ENCODE measurements at places on chromosomes 7 and 10.

GRCh38 chr7:151819866-151820265 lies 57.0 kb downstream of the PRKAG2 start:
- DNase-seq = no peak

GRCh38 chr7:5429253-5429856 lies 5.7 kb upstream of the TNRC18 start:
- DNase-seq = no peak

- DNase-seq = no peak
These were observed 130.7 kb upstream of the ZMIZ1 start for GRCh38 chr10:78937800-78938694.

DNA sequence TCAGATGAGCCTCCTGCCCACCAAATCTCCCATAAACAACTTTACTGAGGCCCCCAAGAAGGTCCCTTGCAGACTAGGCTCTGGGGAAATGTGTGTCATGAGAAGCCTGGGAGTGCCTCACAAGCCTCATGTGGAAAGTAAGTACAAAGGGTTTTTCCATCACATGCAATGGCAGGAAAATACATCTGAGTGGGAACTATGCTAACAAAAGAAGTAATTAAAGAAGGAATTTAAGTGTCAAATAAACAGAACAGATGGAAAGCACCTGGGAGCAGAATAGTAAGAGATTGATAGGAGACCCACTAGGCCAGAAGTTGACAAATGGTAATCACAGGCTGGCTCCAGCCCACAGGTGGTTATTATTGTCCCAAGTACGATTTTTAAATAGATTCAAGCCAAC lies 20.5 kb downstream of the GSAP start:
- no peak for DNase-seq

GRCh38 chr7:91949221-91950009 lies 8.8 kb downstream of the AKAP9 start:
- no peak for DNase-seq

DNA sequence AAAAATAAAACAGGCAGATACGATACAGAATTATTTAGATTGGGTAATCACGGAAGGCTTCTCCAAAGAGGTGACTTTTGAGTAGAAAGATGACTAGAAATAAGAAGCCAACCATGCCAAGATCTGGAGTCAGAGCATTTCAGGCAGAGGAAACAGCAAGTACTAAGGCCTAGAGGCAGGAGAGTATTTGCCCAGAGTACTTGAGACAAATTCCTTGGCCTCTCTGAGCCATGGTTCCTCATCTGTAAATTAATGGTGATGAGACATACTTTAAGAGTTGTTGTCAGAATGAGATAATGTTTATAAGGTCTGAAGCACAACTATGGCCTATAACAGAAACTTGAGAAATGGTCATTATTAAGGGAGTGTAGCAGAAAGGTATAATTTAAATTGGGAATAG lies 15.8 kb upstream of the GPR37 start:
- DNase-seq = no peak

DNA sequence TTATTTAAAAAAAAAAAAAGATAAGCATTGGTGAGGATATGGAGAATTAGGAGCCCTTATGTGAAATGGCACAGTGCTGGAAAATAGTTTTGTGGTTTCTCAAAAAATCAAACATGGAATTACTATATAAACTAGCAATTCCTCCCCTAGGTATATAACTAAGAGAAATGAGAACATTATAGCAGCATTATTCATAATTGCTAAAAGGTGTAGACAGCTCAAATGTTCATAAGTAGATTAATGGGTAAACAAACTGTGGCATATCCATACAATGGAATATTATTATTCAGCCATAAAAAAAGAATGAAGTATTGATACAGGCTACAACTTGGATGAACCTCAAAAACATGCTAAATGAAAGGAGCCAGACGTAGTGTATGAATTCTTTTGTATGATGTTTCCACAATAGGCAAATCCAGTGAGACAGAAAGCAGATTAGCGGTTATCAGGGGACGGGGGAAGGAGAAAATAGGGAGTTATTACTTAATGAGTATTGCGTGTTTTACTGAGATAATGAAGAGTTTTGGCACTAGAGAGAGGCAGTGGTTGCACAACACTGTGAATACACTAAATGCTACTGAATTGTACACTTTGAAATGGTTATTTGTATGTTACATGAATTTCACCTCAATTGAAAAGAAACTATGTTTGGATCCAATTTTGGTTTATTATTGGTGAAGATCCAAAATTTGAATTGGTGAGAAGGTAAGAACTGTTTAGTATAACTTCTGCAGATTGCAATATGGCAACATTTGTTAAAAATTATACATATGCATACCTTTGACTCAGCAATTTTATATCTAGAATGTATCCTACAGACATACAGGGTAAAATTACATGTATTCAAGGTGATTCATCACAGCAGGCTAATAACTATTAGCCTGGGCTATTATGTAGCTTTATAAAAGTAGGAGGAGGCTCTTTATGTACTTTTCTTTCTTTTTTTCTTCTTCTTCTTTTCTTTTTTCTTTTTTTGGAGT lies 69.7 kb downstream of the VCL start:
- DNase-seq = no peak

DNA sequence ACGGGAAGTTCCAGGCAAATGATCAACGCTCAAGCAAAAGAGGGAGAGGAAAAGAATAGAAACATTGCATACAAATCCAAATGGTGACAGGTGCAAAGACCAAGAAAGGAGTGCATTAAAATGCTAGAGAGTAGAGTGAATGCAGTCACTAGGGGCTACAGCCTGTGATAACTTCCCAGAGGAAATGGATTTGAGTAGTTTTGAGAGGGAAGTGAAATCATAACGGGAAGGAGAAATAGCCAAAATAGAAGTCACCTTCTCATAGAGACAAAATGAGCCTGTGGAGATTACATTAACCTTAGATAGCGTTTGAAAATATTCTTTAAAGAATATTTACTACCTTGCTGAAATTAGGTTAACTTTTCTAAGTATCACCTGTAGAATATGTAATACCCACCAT lies 26.5 kb downstream of the NUP42 start:
- no peak for DNase-seq

GRCh38 chr7:110186334-110186733 lies 904.6 kb upstream of the LRRN3 start:
- no peak for DNase-seq

- DNase-seq = no peak
These were observed 795.5 kb downstream of the TNS3 start for GRCh38 chr7:46786221-46786954.

DNA sequence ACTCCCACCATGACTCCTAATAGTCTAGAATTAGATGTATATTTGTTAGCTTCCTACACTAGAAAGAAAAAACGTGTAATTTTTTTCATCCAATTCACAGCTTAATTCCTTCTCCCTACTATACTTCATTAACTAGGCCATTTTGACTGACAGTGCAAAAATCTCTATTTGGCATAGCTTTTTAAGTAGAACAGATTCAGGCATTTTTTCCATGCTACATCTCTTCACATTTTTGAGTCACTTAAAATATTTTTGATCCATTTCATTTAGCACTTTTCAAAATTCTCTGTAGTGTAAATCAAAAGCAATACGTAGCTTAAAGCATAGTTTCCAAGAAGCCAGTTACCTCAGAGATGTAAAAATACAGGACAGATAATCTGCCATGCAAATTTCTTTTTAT lies 391.1 kb upstream of the NPVF start:
- no peak for DNase-seq

- peak; percentile 47 for DNase-seq
These were observed 570 bp upstream of the PRTFDC1 start for GRCh38 chr10:24952707-24953645.

- DNase-seq = no peak
These were observed 19.3 kb upstream of the TSPAN13 start for GRCh38 chr7:16734148-16734726.

DNA sequence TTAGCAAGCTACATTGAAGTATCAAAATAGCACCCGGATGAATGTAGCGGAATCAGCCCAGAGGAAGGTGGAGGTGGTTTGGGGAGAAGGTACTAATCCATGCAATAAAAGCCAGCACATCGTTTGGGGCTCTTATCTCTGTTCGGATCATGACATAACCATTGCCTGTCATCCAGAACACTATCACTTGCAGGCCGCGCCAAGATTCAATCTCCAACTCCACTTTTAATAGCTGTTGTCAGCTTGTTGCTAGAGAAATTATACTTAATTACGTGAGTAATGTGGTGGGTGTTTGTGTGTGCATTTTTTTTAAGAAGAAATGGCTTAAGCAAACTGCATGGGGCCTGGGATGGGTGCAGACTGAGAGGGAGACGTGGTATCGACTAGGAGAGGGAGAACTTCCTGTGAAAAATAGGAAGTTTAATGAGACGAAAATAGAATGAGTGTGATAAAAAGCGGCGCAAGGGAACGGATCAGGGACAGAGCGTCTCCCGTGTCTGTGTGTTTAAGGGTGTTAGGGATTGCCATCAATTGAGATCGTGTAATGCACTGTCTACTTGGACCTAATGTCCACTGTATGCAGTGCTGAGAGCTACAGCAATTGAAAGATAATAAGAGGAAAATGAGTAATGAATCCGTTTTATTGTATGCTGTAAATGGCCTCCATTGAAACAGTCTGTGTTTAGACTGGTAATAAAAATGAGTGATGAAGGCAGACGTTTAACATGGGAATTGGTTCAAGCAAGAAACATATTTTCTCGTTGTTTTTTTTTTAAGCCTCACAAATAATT lies 27.6 kb upstream of the SFMBT2 start:
- no peak for DNase-seq

- DNase-seq = no peak
These were observed 66.2 kb upstream of the RHEB start for GRCh38 chr7:151585744-151586393.

- DNase-seq = no peak
These were observed 11.5 kb downstream of the TPK1 start for GRCh38 chr7:144824360-144824759.

DNA sequence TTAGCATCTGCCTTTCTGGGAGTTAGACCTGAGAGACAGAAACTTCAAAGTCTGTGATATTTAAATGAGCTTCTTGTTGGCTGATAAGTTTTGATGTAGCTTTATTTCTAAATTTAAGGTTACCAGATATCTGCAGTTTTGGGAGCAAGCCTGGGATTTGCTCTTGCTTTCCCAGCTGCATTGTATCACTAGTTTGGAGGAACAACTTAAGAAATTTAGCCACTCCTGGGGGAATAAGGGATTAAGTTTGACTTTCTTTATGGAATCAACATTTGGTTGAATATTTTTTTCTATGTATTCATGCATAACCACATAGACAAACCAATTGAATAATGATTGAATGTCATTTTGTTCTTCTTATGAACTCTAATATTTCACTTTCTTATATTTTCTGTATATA lies 178.6 kb downstream of the POLR1F start:
- DNase-seq = no peak

DNA sequence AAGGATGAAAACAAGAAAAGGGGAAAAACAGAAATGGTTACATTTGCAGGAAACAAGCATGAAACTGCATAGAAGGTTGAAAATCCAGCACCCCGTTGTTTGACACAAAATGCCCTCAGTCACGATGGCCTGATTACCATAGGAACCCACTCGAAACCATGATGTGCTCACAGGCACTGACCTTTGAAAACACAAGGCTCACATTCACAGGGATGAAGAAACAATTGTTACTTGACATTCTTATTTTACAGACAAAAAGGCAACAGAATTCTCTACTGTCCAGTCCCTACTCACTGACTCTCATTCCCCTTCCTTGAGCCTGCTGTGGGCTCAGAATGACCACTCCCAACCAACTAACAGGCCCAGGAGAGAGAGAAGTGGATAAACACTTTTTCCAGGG lies 131.4 kb upstream of the PDLIM1 start:
- DNase-seq = no peak

- DNase-seq = no peak
These were observed 41.1 kb downstream of the C10orf120 start for GRCh38 chr10:122658356-122659049.

DNA sequence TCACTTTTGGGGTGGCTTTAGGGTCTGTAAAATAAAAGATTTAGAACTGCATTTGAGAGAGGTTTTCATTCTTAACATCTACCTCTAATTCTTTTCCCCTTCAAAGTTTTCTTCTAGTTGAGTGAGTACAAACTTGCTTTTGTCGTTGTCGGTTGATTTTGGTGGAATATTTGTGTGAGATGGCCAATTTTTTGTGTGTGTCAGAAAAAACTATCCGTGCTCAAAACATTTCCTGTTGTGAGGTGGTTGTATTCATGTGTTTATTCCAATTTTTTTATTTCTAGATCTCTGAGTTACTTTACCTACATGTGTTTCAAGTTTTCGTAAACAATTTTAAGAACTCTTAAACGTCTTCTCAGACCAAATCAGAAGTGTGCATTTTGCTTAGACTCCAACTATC lies 1.6 kb downstream of the AHR start:
- DNase-seq = no peak

GRCh38 chr7:115984105-115984504 lies 46.5 kb downstream of the TFEC start:
- no peak for DNase-seq

DNA sequence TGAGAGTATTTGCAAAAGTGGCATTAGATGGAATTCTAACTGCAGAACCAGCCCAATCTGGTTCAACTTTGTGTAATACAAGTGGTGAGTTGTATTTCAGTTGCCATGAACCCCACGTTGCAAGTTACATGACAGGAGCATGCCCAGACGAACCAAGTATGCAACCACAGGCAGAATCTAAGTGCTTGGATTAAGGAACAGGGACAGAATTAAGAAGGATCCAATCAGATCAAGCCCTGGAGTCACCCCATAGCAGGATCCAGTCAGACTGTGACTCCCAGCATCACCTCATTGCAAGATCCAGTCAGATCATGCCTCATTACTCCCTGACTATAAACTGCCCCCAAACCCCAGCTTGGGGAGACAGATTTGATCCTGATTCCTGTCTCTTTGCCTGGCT lies 388.7 kb upstream of the NRP1 start:
- DNase-seq = no peak

DNA sequence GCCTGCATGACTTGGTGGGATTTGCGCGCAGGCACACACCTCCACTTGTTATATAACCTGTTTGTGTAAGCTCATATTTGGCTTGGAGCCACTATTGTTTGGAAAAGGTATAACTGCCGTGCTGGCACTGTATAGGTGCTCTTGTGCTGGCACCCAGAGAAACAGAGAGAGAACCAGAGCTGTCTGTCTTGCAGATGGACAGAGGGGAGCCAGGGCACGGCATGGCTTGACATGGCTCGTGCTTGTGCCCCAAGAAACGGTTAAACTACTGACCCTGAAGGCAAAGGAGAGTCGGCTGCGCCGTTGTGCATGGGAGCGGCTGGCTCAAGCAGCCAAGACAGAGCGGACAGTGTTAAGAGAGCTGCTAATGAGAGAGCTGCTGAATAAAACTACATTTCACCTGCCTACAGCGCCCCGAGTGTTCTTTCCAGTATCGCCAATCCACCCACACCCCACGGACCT lies 23.2 kb downstream of the RAPGEF5 start:
- DNase-seq = no peak

Measured in activated CD4-positive, CD25-positive, alpha-beta regulatory T cell treated with anti-CD3 and anti-CD28 coated beads, Interleukin-2, amount 50 U/mL, for 72 hours (primary cell).